ENCODE measurements at places on chromosomes 11 and 22.

DNA sequence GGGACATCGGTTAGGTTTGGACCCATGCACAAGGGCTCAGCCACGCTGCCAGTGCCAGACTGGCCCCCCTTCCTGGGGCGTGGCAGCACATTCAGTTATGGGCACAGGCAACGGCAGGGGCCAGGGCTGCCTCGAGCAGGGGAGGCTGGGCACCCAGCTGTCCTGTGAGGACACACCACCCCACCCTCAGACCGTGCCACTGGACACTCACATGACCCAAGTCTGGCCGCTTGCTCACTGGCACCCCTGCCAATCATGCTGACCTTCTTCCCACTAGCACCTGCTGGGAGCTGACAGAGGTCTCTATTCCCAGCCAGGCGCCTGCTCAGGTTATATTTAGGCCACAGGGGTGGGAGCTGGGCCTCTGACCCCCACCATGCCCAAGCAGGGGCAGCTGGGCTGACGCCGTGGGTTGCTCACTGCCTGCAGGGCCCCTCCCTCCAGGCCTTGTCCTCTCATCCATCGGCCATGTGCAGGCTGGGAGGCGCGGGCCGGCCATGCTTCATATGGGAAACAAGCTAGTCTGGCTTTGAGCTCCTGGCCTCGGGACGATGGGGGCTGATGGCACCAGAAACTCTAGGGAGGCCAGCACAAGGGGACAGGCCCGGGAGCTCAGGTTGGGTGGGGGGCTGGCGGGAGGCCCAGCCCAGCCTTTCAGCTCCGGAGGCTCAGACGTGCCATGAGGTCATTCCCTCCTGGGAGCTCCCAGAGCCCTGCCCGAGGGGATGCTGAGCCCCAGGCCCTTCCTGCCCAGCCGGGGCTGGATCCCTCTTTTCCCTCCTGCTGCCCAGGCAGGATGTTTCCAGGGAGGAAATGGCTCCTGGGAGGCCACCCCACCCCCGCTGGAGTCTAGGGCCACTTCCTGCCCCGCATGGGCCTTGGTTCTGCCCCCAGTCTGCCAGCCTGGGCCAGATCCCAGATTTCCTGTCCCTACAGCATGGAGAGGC lies 15.2 kb upstream of the TBX1 start:
- no peak for DNase-seq

DNA sequence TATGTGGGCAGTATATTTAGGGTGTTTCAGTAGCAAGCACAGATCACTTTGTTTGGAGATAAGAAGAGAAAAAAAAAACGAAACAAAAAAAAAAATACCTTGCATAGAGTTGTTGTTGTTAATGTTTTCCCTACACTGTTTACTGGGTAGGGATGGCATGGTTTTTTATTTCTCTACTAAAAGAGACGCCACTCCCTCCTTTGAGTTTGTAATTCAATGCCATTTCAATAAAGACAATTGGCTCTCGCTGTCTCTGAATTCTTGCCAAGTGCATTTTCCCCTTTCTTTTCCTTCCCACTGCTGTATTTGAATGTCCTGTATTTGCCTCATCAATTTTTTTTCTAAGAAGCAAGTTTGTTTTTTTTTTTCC lies 213.9 kb upstream of the UBASH3B start:
- DNase-seq: no peak

DNA sequence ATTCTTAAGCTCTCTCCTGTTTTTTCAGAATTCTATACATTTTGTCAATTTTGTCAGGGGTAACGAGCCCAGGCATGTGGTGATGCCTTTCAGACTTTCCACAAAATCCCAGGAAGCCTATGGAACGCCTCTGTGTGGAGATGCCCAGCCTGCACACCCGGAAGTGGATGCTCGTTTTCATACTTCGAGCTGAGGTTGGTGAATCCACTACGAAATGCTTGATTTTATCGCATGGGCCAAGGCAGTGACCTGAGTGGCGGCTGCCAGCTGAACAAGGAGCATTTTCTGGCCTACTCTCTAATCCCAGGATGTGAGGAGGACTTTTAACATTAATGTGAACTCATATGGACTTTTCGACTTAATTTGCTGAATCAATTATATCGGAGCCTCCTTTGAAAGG lies 426.7 kb upstream of the B3GAT1 start:
- DNase-seq: no peak

- DNase-seq: no peak
Observed at GRCh38 chr22:29089507-29089906, 16.7 kb downstream of the KREMEN1 start.

DNA sequence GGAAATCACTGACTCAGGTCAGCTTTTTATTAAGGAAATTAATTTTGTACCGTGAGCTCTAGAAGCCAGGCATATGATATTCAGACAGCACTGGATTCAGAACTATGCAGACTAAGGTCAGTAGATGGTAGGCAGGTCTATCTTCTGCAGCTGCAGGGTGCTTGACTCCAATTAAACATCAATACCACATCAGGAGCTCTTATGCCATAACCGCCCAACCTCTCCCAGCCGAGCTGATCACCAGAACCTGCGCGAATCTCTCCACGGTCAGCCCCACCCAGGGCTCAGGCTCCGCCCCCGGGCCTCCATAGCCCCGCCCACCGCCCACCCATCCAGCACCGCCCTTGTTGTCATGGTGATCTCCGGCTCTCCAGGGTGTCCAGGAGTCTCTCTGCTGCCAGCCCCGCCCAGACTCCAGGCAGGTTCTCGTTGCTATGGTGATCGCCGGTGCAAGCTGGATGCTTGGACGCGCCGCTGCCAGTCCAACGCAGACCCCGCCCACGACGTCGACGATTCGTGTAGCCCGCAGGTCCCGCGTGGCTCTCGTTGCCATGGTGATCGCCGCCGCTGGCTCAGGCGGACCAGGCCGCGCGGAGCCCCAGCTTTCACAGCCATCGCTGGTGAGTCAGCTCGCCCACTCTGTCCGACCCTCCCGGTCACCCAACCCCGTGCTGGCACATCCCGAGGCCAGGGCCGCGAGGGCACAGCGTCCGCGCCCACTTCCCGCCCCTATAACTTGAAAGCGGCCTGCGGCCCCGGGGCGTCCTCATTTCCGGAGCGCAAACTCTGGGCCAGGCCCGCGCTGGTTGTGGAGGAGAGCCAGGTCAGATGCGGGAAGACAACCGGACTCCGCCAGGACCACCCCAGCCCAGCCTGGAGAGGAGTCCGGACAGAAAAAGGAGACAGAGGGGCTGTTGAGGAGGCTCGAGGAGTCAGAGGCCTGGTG lies at the start of gene RAB36:
Gene RAB36 (plus strand): TSS at position 546 of the 946 bp plus-strand sequence. CDS start 1,140 bp downstream, outside the sequence.
- DNase-seq: peak; percentile 83

DNA sequence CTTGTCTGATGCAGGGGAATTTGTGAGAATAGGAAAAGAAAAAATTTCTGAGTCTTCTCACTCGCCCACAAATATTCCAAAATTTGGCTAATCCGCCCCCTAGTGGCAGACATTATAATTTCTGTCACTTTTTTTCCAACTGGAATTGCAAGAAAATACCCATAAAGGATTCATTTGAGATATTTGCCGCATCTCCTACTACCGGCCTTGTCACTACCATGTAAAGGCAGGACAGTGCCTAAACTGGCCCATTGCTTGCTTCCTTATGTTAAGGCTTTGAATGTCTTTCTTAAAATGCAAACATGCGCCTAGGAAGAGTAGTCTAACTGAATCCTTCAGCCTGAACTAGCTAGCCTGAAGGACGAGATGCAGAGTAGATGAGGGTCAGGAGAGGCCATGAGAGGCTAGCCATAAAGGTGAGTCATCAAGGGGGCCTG lies 9.3 kb upstream of the CEP295 start:
- DNase-seq: no peak
